ENCODE measurements at places on chromosomes 5 and 9.

DNA sequence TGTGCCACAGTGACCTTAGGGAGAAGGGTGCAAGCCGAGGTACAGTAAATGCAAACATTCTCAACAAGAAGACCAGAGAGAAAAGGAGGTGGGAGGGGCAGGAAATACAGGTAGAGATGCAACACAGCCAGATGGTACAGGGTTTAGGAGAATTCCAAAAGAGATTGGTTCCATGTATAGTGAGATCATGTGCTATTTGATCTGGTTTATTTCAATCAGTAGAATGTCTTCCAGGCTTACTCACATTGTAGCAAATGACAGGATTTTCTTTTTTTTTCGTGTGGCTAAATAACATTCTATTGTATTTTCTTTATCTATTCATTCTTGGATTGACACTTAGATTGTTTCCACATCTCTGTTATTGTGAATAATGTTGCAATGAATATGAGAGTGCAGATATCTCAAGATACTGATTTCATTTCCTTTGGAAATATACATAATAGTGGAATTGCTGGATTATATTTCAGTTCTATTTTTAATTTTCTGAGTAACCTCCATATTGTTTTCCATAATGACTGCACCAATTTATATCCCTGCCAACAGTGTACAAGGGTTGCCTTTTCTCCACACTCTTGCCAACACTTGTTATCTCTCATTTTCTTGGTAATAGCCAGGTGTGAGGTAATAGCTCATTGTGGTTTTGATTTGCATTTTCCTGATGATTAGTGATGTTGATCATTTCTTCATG, 107.8 kb upstream of the GAS1 start:
- DNase-seq = no peak

GRCh38 chr5:176364765-176365350, 429 bp upstream of the ARL10 start:
- no peak for DNase-seq

- DNase-seq = no peak
Measured at GRCh38 chr5:97133101-97133500, 9.3 kb downstream of the LIX1 start.

DNA sequence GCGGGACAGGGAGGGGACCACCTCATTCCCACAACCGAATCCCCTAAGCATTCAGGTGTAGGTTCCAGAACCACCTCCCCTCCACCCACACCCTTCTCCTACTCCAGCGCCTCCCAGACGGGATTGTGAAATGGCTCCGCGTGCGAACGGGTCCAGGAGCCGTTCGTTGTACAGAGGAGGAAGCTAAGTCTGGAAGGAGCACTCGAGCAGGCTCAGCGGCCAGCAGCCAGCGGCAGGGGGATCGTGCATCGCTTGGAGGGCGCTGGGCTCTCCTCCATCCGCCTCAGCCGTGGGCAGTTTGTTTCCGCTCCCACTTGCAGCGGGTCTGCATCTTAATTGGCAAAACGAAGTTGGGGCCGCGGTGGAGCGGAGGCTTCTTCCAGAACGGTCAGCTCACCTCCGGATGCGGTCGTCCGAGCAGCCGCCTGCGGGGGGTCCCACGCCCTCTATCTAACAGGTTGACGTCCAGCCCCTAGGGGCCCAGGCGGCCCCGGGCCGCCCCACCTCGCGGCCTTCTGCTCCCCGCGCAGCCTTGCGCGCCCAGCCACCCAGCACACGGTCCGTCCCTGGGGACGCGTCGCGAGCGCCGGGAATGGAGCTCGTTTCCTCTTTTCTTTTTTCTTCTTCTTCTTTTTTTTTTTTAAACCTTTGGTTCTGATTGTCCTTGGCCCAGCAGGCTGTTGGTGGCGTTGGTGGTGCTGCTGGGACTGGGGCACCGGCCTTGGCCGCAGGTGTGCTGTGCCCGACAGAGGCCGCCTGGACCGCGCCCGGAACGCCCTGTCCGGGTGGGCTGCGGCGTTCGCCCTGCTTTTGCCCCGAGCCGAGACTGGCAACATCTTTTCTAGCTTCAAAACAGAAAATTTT, 3.9 kb upstream of the BARX1 start:
- DNase-seq = no peak

- no peak for DNase-seq
Measured at GRCh38 chr5:28648108-28648507, 1609.7 kb upstream of the CDH9 start.

DNA sequence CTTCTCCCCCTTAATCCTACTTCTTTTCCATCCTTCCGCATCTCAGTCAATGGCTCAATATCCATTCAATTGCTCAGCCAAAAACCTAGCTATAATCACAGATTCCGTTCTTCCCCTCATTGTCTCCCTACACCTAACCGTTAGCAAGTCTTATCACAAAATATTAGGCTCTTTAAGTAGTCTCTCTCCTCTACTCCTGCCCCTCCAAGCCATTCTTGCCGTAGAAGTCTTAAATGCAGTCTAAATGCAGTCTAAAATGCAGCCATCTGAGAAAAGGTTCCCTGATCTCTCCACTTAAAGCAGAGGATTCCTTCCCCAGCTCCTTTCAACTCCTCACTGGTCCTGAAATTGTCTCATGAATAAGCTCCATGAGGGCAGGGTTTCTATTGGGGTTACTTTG, 57.8 kb downstream of the ELL2 start:
- DNase-seq = no peak

DNA sequence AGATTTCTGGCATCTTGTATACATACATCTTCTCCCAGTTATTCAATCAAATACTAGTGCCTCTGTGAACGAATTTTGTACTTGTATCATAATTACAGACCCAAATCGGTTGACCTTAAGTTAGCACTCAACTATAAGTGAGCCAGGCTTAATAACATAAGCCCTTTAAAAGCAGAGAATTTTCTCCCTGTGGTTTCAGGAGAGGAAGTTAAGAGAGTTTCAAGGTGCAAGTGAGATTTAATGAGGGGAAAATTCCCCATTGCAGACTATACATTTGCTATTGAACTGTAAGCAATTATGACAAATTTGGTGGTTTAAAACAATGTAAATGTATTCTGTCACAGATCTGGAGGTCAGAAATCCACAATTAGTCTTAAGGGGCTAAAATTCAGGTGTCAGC, 261.9 kb upstream of the NREP start:
- no peak for DNase-seq

- DNase-seq = no peak
Measured at GRCh38 chr9:133035669-133036068, 4.9 kb downstream of the GTF3C5 start.

DNA sequence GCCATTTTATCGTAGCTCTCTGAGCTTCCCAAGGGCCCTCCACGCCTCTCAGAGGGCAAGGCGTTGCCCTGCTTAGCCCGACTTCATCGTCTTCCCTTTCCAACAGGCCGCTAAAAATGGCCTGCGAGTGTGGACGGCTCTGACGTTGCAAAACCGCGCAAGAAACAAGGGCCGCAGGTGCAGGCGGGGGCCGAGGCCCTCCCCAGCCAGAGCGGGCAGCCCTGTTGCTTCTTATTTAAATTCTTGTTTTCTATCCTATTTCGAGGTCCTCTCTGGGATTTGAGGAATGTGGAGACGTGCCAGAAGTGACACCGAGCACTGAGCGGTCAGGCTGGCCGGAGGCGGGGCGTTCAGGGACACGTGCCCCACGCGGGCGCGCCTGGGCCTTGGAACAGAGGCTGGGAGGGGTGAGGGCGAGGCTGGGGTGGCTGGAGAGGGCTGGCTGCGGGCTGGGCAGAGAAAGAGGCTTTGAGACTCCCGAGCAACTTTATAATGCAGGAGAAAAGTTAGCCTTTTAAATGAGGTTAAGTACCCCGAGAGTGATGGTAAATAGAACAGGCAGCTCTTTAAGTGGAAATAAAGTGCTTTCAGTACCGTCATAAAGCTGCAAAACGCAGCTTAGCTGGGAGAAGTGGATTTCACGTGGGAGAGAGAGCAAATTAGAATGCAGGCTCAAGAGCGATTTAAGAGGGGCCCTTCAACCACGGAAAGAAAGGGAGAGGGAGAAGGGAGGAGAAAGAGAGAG, 243.6 kb downstream of the AUH start:
- DNase-seq = no peak

DNA sequence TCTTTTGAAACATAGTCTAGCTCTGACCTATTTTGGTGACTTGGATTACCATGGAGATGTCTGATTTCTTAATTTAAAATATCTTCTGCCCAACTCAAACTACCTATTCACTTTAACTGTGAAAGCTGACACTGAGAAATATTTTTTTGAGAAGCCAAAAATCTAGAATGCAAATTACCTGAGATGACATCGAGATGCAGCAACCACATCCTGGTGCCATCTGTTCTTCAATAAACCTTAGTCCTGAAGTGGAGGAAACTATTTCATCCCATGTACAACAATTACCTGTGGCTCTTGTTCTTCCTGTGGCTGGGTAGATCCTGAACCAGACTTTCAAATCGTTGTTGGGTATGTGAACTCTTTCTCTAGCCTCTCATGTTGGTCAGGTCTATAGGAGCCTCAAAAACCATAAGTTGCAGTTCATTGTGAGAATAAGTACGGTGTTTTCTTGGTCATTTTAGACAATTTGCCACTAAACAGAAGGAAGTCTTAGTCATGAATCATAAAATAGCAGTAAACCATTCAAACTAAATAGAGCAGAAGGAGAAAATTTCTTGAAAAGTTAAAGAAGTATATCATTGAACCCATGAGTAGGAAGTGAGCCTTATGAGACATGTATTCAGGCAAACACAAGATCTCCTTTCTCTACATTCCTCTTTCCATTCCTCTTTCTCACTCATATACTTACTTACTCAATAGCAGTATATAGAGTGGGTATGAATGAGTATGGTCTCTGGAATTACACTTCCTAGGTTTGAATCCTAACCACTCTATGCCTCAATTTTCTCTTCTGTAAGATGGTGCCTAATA, 176.0 kb downstream of the HMHB1 start:
- DNase-seq = no peak

DNA sequence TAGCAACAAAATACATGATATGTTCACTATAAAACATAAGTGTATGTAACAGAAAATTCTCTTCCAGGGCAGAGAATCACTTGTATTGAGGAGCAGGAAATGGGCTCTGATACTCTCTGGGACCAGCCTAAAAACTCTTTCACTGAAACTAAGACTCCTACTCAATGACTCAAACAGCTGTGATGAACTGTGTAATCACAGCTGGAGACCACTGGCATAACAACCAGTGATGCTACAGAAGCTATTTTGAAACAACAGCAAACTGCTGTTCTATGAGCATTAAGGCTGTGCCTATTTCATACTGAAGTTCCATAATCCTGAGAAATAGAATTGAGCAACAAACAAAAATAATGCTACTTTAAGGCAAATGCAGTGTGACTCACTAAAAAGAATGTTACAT, 594.0 kb downstream of the HINT1 start:
- DNase-seq = no peak

DNA sequence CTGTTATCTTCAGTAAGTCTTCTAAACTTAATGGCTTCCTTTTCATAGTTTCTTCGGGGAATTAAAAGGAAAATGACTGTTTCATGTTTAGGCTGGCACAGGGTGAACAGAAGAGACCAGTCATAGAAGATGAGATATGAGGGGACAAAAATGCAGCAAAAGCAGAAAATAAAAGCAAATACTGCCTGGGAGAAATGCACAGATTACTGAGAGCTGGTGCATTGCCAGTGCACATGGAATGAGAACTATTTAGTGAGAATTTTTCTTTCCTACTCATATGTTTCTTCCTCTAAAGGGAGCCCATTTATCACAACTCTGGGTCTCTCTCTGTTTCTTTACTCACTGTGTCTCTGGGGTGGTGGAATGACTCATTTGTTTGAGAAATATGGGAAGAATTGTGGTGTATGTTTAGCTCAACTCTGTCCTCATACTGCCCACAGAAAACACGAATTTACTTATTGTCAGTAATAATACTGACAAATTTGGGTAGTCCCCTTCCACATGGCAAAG, 25.9 kb upstream of the ANKRD55 start:
- DNase-seq = no peak

DNA sequence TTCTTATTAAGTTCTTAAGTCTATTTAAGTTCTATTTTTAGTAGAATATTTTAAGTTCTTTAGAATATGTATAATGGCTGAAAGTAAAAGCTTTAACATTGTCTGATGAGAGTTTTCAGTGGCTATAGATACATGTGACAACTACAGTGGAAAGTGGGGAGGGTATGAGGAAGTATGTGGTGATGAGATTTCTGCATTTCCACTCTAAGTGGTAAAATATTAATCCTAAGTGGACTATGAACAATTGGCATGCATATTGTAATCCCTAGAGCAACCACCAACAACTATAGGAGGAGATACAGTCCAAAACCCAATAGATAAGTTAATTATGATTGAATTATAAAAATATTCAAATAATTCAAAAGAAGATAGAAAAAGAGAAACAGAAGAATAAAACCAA, 183.6 kb downstream of the GADD45G start:
- DNase-seq = no peak

DNA sequence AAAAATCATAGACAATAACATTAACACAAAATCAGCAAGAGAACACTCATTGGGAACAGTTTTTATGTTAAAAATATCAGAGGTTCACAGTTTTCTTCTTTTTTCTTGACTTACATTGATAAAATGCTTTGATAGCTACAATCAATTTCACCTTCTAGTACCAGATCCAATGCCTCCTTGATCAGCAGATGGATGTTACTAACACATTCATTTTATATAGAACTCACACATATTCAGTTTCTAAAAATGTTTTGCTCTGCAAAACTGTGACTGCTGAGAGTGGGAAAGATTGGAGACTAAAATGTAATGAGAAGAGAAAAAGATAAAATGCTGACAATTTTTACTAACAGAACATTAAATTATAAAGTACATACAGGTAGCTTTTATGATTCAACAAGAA, 143.1 kb downstream of the TTC39B start:
- DNase-seq = no peak

- no peak for DNase-seq
Measured at GRCh38 chr5:76960004-76960625, 7.3 kb downstream of the CRHBP start.

- DNase-seq = no peak
Measured at GRCh38 chr5:174991847-174992246, 267.5 kb downstream of the MSX2 start.

- DNase-seq = no peak
Measured at GRCh38 chr9:77830618-77831285, 182.6 kb upstream of the GNA14 start.

- DNase-seq = no peak
Measured at GRCh38 chr9:37438359-37438758, 15.9 kb downstream of the GRHPR start.

- DNase-seq = no peak
Measured at GRCh38 chr9:2502760-2503159, 118.8 kb upstream of the VLDLR start.

- no peak for DNase-seq
Measured at GRCh38 chr9:81874931-81875330, 53.3 kb upstream of the SPATA31D4 start.

GRCh38 chr5:135599421-135600151, 20.8 kb upstream of the CXCL14 start:
- DNase-seq = no peak

Measured in effector memory CD8-positive, alpha-beta T cell (primary cell).